Effector memory CD4-positive, alpha-beta T cell (primary cell): ENCODE measurements at places on chromosomes 2 and 18.

- DNase-seq: no peak
Observed at GRCh38 chr2:68512966-68513365, 45.6 kb downstream of the APLF start.

DNA sequence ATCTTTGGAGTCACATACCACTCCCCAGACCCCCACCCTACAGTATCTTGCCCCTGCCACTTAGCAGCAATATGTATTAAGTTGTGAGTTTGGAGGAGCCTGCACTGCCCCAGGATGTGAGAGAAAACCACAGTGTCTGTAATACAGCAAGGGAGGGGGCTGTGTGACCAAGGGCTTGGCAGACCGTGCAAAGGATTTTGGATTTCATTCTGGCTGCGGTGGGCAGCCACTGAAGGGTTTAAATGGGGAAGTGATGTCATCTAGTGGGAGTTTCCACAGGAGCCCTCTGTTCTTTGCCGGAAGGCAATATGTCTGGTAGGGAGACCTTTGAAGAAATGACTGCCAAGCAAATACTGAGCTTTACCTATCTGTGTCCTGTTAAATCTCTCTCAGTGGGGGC is 202.4 kb downstream of the FHOD3 start:
- no peak for DNase-seq

GRCh38 chr2:231512222-231512621 is 18.0 kb downstream of the NMUR1 start:
- DNase-seq: no peak

GRCh38 chr2:219254590-219255201 is 978 bp upstream of the TUBA4A start:
- DNase-seq: no peak

DNA sequence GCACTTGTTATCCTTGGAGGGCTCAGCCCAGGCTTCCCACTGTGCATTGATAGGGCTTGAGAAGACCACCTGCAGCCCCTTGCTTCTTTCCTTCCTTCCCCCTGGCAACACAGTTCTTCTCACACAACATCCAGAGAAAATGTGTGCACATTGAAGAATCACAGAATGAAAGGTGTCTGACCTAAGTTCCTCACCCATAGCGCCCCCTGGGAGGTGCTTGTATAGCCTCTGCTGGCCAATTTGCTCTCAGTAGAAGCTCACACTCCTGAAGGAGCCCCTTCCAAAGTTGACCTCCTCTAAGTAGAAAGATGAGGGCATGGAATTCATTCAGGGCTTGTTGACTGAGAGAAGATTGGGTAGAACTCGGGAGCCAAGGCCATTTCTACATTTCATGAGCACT is 758.4 kb upstream of the KLHL29 start:
- no peak for DNase-seq

GRCh38 chr2:24016376-24016761 is 6.5 kb downstream of the MFSD2B start:
- DNase-seq: no peak

- no peak for DNase-seq
Observed at GRCh38 chr2:113068706-113069485, 1.1 kb downstream of the IL1F10 start.

DNA sequence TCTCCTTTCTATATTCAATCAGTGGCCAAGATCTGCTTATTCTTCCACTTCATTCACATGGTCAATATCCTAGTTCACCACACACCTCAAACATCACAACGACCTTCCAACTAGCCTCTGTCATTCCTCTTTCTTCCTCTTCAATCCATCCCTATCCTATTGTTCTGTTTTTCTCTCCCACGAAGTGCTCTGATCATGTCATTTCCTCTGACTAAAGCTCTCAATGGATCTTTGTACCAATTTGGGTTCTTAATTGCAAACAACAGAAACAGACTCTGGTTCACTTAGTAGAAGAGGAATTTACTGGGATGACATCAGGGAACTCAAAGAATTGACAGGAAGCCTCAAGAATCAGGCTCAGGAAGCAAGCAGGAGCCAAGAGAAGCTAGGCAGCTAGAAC is 23.5 kb downstream of the WNT10A start:
- no peak for DNase-seq

DNA sequence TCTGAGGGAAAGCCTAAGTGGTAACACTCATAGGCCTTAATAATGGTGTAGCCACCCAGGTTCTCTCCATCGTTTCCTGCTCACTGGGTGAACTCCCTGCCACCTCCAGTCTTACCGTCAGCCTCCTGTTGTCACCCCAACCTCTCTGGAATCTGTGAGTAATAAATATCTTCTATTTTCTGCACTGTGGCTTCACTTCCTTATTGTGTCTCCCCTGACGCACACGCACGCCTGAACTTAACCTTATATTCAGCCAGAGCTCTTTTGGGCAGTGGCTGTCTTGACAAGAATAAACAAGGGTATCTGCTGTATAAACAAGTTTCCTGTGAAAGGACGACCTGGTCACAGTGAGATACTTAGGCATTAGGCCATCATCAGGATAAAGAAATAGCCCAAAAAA is 467.2 kb downstream of the SPAG16 start:
- DNase-seq: no peak

DNA sequence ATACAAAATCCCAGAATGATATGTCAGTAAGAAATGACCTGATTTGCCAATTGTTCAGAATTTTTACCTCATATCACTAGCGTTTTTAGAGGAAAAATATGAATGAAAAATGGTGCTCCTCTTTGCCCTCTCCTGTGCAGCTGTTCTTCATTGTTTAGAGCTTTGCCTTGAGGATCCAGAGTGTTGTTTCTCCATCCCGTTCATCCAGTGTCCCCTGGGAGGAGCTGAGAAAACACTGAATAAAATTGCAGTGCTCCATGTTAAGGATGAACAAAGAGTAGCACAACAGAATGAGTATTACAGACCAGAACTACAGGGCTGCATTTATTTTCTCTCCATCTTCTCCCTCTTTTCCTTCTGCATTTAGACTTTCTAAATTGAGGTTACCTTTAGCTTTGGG is 133.1 kb downstream of the ADCYAP1 start:
- no peak for DNase-seq

DNA sequence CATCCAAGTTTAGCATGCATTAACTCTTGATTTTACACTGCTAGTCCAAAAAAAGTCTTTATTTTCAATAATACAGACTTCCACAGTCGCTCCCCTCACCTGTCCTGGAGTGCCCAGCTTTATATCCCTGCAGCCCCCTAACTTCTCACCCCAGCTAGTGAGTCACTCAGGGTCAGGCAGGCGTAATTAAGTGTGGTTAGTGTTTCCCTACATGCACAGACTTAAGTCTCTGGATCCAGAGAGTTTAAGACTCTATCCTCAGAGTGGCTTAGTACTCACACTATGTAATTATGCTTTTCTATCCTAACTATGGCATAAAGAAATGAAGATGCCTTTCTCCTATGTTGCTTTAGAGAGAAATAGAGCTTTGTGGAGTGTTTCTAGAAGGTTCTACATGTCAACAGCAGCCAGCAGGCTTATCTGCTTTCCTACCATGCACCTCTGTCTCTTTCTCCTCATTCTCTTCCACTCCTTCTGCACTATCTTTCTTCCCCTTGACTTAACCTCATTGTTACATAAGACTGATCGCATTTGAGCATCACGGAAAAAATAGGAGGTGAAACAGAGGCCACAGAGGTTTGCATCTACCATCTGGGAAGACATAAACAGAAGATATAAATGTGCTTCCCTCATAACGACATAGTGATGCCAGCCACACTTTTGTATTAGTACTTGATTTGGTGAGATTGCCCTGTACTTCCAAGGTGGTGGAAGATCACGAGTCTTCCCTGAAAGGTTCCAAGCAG is 34.4 kb upstream of the PMAIP1 start:
- DNase-seq: no peak

GRCh38 chr2:62641410-62641843 is 64.1 kb upstream of the EHBP1 start:
- no peak for DNase-seq

- no peak for DNase-seq
Observed at GRCh38 chr2:237075749-237076599, 9.7 kb upstream of the COPS8 start.

- DNase-seq: no peak
Observed at GRCh38 chr18:3305933-3306332, 44.0 kb downstream of the MYL12B start.
